Right lobe of liver (tissue), 6 donors: ENCODE measurements at places on chromosomes 5 and 9. TPM values are rescaled to one million over a fixed set of nuclear protein-coding genes. Genes with fewer than 3 reads are reported as not detected.

The CCNO gene
- total RNA-seq = 0.75 TPM

The SLC6A3 gene
- total RNA-seq = not detected

- no peak for DNase-seq
These were observed 976.6 kb upstream of the SEMA6A start for GRCh38 chr5:117551236-117551635.

The IFNB1 gene
- total RNA-seq = not detected

The PRSS3 gene
- 2.9 TPM for total RNA-seq

DNA sequence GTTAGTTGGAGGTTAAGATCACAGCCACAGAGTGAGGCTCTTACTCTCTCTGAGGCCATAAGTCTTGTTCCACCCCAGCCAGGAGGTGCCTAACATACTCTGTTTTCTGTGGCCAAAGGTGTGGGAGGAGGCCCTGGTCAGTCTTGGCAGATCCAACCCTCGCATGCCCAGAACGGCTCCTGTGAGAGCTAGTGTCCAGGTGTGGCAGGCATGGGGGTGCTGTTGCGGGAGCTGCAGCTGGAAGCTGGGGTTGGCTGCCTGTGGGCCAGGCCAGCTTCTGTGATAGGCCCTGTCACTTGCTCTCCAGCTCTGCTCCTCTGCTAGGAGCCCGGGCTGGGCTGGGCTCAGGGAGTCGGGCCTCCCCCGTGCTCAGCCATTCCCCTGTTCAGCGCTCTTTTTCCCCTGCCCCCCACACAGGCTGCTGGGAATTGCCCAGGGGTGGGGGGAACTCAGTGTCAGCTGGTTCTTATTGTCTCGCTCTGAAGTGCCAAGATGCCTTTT lies 31.6 kb downstream of the IER5L start:
- no peak for DNase-seq

The SYK gene
- total RNA-seq = 3.0 TPM

DNA sequence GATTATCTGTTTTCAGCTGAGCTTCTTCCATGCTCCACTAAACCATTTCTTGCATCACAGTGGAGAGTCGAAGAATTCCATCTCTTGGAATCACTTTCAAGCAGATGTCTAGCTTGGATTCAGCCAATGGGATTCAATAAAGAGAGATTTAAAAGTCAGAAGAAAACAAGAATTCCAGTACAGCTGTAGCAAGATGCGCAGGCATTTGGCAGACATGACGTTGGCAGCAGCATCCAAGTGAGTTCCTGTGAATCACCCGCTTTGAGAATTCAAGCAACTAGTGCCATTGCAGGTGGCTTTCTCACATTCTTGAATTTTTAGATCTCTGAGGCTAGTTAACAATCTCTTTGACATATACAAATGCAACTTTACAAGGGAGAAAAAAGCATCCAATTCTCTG lies 467.0 kb downstream of the CDH10 start:
- no peak for DNase-seq

DNA sequence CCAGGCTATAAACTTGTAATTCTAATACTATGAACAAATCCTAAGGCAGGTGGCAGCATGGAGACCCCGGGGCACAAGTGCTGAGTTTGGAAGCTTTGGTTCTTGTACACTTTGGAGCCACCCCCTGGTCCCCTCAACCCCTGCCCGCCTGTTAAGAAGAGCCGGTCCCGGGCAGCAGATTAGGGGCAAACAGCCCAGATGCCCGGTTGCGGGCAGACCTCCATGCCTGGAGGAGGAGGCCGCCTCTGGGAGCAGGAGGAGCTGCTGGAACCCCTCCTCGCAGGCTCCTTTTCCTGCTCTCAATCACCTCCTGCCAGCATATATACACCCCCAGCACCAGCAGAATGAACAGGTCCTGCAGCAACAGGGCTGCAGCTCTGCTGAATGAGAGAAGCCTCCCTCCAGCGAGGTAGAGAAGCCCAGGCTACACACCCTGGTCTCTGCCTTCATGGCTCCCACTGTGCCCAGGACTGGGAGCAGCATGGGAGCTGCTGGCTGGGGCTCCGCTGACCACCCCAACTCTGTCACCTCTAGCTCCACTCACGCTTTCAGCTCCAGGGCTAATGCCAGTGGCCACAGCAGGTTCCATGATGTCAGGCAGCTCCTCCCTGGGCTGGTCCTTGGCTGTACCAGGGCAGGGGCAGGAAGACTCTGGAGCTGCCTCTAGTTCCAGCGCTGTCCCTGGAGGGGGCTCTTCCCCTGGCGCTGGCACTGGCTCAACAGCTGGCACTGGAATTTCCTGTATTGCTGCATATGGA lies 1713.5 kb upstream of the ACO1 start:
- no peak for DNase-seq

The POLR3G gene
- 2.3 TPM for total RNA-seq

The PCDHGA12 gene
- total RNA-seq = 1.6 TPM

DNA sequence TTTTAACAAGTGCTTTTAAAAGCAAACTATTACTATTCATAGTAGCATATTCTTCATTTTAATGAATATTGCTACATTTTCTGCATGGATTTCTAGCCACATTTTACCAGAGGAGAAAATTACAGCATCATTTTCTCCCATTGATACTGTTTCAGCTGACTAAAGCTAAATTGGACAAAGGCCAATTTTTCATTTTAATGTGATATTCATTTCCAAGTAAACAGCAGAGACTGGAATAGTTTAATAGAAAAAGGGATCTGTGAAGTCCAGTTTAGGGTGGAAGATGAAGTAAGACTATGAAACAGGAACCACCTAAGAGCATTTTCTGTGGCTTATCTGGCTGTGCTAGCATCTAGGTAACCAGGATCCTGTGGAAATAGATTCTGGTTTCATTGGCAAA lies 128.1 kb downstream of the GIN1 start:
- DNase-seq = no peak

- no peak for DNase-seq
These were observed 111.4 kb downstream of the PDE8B start for GRCh38 chr5:77321793-77322394.

DNA sequence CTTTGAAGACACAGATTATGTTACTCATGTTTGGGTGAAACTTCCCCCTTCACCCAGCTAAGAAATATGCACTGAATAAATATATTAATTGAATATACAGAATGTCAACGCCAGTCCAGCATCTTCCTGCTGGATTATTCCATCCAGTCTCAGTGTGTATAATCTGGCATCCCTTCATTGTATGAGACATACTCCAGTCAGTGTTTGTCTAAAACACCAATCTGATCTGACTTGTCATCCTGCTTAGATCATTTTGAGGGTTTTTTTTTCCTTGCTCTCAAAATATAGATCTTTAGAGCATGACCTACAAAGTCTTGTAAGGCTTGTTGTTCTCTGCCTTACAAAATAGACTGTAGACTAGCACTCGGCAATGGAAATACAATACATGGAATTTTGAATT lies 195.1 kb downstream of the SMARCA2 start:
- DNase-seq = no peak

- DNase-seq = no peak
These were observed 65.5 kb upstream of the OSMR start for GRCh38 chr5:38780316-38780715.

DNA sequence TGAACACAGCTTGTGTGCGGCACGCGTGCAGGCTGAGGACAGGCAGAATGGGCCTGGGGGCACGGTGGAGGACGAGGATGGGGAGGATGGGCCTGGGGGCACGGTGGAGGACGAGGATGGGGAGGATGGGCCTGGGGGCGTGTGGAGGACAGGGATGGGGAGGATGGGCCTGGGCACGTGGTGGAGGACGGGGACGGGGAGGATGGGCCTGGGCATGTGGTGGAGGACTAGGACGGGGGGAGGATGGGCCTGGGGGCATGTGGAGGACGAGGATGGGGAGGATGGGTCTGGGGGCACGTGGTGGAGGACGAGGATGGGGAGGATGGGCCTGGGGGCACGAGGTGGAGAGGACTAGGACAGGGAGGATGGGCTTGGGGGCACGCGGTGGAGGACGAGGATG lies 22.0 kb downstream of the FBXW5 start:
- no peak for DNase-seq

GRCh38 chr9:126836216-126836615 lies 24.2 kb upstream of the ZBTB34 start:
- no peak for DNase-seq

The ANKS6 gene
- 7.9 TPM for total RNA-seq

DNA sequence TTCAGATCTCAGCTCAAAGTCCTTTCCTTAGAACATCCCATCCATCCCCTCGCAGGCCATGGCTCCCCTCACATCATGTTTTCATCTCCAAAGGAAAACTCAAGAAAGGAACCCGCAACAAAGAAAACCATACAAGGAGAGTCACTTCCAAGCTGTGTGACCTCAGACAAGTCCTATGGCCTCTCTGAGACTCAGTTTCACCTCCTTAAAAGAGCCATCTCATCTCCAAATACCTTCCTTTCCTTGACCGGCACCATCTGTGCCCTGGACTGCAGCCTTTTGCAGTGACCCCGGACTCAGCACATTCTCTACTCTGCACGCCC lies 10.7 kb downstream of the CORO2A start:
- no peak for DNase-seq

The SPINK6 gene
- total RNA-seq = not detected

The ROPN1L gene
- total RNA-seq = 0.24 TPM

DNA sequence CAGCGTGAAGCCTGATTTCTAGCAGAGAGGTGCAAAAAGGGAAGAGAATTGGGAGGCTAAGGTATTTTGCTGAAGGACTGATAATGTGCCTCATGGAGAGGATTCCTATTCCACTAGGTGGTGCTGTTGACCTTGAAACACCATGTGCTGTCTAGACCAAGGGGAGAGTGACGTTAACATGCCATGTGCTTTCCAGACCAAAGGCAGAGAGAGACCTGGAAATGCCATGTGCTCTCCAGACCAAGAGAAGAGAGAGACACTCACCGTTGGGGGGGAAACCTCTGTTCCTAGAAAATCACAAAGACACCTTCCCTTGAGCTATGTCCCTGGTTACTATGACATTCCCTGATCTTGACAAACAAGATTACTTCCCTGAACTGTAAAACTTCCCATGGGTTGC lies 286.0 kb upstream of the TUSC1 start:
- DNase-seq = no peak

DNA sequence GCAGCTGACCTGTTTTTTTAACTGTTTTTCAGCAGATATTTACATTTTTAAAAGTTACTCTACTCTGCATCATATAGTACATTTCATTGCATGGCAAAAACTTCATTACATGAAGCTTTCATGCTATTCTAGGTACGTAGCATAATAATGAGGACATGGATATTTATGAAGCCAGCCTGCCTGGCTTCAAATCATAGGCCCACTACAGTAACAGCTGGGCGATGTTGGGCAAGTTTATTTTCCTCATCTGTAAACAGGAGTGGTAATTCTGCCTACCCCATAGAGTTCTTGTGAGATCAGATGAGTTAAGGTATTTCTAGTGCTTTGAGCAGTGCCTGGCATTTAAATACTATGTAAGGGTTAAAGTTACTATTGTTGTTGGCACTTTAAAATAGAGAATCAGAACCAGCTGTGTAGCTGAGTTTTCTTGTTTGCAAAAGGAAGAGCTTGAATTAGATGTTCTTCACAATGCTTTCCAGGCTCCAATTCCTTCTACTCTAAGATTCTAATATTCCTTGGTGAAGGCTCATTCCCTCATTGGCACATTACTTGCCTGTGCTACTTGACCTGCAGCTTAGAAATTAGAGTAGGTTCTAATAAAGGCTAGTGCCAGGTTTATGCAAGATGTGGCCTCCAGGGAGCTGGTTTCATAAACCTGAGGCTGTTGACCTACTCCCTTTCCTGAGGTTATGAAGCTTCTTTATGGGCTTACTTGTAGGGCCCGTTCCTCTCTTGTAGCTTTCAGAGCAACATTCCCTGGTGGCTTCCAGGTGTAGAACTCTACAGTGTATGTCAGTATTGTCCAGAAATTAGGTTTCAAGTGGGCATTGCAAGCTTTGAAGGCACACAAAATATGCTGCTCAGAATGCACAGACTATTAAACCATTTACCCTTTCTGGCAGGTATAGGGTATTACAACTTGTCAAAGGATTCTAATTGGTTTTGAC lies 14.5 kb downstream of the ANP32B start:
- DNase-seq = no peak

DNA sequence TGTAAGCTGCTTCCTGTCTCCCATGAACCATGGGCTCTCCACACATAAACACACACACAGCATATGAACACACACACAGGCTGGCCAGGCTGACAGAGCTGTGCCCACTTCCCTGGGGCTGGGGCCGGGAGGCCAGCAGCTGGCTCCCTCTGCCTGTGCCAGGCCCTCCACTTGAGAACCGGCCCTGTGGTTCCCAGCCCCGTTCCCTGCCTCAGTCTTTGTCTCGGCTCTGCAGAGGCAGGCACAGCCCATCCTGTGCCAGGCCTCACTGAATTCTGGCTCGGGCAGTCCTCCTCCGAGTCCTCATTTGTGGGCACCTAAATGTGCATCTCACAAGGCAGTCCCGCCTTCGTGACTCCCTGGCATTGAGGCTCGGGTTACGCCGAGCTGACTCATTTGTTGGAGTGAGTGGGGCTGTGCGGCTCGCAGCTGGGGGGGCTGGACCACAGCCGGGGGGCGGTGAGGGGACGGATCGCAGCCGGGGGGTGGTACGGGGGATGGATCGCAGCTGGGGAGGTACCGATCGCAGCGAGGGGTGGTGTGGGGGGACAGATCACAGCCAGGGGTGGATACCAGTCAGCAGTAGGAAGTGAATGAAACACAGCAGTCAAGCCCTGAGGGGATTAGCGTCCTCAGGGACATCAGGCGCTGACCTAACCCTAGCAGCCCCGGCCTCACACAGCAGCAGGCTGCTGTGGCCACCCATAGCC lies 72.3 kb downstream of the PSMB7 start:
- DNase-seq = peak; percentile 42

The UNC13B gene
- total RNA-seq = 14.5 TPM

DNA sequence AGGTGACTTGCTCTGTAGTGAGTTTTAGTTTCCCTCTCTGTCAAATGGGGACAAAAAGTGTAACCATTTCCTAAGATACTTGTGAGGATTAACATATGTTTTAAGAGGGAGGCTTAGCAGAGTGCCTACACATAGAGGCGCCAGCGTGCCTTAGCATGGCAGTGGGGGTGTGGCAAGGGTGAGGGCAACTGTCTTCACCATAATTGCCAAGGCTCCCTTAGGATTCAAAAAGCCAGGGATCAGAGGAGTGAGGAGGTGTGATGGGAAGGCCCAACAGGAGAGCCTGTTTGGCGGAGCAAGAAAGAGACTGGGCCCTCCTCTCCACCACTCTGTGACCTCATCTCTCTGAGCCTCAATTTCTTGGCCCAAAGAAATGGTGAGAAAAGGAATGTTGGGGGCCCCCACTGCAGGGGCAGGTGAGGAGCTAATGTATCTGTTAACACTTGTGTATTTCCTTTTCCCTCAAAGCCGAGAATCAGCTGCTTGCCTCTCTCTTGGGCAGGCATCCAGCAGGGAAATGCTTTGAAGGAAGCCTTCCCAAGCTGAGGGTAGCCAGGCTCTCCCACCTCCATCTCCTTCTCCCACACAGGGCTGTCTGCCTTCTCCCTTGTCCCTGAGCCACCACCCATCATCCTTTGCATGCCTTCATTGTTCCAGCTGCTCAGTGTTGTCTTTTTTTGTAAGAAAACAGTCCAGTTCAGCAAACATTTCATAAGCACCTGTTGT lies 76.0 kb downstream of the DAB2IP start:
- DNase-seq = no peak

The RXRA gene
- 146 TPM for total RNA-seq

The RPL37 gene
- 43.5 TPM for total RNA-seq

- no peak for DNase-seq
These were observed 34.8 kb upstream of the GRPEL2 start for GRCh38 chr5:149310488-149310887.

- no peak for DNase-seq
These were observed 113.2 kb downstream of the STK32A start for GRCh38 chr5:147348046-147348445.

GRCh38 chr9:128568470-128569078 lies 16.2 kb downstream of the SPTAN1 start:
- no peak for DNase-seq

The LRRTM2 gene
- 0.17 TPM for total RNA-seq

- peak; percentile 53 for DNase-seq
These were observed 106.2 kb downstream of the CMYA5 start for GRCh38 chr5:79795764-79796398.
